ENCODE measurements at places on chromosomes 2 and 18.

- H3K27me3 ChIP-seq, result no peaks in the 10 kb centered on the region
- H3K27ac ChIP-seq, result no peak overlapping the region
- DNase-seq, result no peak
- H3K4me1 ChIP-seq, result no peaks in the 10 kb centered on the region
Measured at GRCh38 chr18:13393338-13393737, 174.8 kb downstream of the LDLRAD4 start.

DNA sequence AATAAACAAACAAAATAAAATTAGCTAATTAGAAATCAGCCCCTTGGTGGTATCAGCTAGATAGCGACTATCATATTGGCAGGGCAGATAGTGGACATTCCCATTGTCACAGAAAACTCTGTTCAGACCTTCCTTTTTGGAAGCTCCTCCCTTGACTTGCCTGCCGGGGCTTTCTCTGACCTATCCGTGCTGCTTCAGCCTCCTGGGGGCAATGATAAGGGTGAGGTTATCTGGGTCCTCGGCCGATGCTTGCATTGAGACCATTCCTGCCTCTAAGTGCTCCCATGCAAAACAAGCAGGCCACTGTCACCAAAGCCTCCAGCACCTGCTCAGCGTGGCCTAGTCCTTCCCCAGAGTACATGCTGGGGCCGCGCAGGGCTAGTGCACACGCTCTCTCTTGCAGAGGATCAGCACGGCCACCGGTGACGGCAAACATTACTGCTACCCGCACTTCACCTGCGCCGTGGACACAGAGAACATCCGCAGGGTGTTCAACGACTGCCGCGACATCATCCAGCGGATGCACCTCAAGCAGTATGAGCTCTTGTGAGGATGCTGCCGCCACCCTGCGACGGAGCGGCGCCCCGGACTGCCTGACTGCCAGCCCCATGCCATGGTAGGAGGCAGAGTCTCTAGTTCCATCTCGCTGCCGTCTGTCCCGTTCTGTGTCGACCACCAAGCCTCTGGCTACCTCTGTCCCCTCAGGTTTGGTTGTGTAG is 27.4 kb downstream of the MPPE1 start:
- H3K27ac ChIP-seq, result no peak overlapping the region
- H3K4me3 ChIP-seq, result no peak overlapping the region
- DNase-seq, result no peak
- H3K27me3 ChIP-seq, result no peaks in the 10 kb centered on the region
- peaks cover 20% of the 10 kb centered on the region for H3K36me3 ChIP-seq
- no peaks in the 10 kb centered on the region for H3K4me1 ChIP-seq

DNA sequence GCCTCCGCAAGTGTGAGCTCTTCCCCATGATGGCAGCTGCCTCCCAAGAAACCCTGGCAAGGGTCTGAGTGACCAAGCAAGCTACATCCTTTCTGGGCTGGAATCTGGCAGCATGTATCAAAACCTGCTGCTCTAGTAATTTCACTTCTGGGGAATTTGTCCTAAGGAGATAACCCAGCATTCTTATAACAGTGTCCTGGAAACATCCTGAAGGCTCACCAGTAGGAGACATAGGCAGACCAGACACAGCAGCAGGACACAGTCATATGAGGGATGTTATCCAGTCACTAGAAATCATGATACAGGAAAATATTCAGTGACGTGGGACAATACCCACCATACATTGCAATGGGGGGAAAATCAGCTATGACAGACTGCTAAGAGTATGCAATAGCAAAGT is 64.5 kb downstream of the CRACDL start:
- no peak for DNase-seq
- no peak overlapping the region for H3K27ac ChIP-seq
- H3K36me3 ChIP-seq, result no peaks in the 10 kb centered on the region

- DNase-seq, result no peak
- no peak overlapping the region for H3K27ac ChIP-seq
- no peak overlapping the region for H3K4me3 ChIP-seq
- no peaks in the 10 kb centered on the region for H3K4me1 ChIP-seq
Measured at GRCh38 chr2:215537611-215538010, 101.7 kb upstream of the FN1 start.

DNA sequence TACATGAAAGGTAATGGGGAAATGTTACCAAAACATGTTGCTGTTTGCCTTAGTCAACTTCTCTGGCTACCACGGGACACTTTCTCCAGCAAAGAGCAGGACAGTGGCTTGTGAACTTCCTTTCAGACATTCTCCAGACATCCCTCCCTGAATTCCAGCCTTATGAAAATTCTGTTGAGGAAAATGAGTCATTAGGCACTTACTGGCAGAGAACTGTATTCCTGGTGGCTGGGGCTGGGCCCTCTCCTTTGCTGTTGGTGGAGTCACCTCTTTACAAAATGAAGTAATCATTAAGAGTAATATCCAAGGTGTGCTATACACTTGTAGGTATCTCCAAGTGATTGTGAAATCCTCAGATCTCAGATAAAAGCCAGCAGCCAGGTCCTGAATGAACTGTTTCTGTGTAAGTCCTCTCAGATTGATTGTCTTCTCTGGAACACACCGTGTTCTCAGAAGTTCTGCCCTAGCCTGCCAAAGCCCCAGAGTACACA is 1.3 kb upstream of the FAP start:
- H3K27ac ChIP-seq, result no peak overlapping the region
- H3K36me3 ChIP-seq, result no peaks in the 10 kb centered on the region
- H3K27me3 ChIP-seq, result no peaks in the 10 kb centered on the region
- H3K4me3 ChIP-seq, result no peak overlapping the region
- H3K4me1 ChIP-seq, result no peaks in the 10 kb centered on the region

DNA sequence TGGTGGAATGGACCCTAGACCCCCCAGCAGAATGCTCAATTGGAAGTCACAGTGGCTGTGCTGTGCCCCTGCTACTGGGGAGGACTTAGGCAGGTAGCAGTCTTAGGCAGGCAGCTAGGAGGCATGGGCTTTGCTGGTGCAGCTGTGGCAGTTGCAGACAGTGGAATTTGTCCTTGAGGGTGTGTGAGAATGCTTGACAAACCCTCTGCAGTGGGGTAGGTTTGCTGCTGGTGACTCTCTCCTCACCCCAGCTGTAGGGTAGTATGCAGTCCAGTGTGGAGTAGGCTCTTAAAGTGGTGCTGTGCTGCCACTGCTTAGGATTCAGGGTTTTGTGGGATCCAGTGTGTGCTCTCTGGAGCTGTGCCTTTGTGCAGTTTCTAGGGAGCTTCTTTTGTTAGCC is 61.3 kb downstream of the NUP35 start:
- H3K4me3 ChIP-seq, result no peak overlapping the region
- H3K27ac ChIP-seq, result no peak overlapping the region
- H3K4me1 ChIP-seq, result no peaks in the 10 kb centered on the region
- H3K27me3 ChIP-seq, result no peaks in the 10 kb centered on the region
- peaks cover 17% of the 10 kb centered on the region for H3K36me3 ChIP-seq
